ENCODE measurements at places on chromosomes 1 and 21.

GRCh38 chr1:162070825-162071224 is 1.3 kb downstream of the NOS1AP start:
- DNase-seq: no peak

DNA sequence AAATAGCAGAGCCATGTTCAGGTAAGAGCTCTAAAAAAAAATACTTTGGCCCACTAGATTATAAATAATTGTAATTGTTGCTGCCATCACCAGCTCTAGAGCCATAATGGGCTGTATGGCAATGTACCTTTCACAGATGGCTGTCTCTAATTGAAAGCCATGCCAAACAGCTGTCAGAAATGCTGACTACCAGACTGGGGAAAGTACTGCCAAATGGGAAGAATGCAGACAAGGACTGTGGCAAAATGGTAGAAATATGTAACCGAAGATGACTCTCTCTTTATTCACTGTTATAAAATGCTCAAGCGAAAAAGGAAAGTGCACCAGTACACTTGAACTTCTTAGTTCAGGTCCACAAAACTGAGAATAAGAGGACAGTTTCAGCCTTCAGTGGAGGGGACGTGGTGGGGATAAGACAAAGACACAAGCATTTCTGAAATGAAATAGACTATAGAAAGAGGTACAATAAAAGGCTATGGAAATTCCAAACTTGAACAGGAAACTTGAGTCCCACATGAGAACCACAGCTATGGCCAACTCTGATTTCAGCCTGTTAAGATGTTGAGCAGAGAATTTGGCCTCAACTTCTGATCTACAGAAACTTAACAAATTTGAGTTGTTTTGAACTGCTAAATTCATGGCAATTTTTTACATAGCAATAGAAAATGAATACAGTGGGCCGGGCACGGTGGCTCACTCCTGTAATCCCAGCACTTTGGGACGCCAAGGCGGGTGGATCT is 46.5 kb upstream of the LPGAT1 start:
- no peak for DNase-seq

- DNase-seq: no peak
Measured at GRCh38 chr1:22636353-22636752, at the start of gene C1QA. Gene C1QA, plus strand, starts transcription at chr1:22636628. Its CDS starts 989 bp downstream, at chr1:22637617.

GRCh38 chr1:119114786-119115185 is 25.7 kb downstream of the WARS2 start:
- no peak for DNase-seq

DNA sequence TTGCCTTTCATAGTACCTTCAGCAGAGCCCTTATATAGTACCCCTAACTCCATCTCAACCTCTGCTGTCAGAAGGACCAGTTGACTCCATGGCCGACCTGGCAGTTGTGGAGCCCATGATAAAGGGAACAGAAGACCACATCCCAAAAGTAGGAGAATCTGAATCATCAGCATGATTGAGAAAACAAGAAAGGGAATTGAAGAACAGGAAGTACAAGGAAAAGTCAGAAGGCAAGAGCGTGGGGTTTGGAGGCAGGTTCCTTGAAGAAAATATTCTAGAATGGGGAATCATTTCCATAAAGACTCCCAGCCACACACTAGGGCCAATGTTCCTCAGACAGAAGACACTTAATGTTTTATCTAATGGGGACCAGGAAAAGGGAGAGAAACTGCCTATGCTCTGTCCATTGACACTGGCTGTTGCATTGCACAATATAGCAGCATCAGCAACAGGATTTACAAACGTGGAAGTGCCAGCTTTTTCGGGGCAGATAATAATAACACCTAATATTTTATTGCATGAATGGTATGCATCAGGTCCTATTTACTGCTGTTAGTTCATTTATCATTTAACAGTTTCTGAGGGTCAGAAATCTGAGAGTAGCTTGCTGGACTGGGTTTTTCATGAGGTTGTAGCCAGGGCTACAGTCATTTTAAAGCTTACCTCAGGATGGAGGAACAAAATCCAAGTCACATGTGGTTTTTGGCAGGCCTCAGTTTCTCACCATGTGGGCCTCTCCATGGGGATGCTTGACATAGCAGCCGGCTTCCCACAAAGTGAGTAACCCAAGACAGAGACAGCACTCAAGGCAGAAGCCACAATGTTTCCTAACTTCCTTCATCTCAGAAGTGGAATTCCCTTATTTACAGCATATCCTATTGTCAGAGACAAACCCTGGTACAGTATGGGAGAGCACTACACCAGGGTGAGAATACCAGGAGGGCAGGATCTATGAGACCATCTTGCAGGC is 483.4 kb downstream of the PLPP3 start:
- no peak for DNase-seq

DNA sequence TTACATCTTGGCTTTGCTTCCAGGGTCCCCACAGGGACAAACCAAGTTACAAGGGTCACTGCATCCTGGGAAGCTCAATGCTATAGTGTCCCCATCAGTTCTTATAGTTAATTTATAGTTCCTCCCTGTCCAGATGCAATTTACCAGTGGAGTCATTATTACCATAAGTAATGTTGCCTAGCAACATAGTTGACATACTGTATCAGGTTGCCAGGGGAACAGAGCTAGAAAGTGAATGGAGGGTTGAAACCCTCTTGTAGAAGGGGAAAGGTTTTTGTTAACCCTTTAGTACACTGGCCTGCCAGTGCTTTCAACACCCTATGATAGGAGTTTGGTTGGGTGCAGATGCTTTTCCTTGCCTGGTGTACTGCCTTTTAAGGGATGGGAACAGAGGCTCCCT is 34.3 kb upstream of the TTC4 start:
- DNase-seq: no peak

GRCh38 chr1:100810360-100810759 is 84.3 kb downstream of the EXTL2 start:
- DNase-seq: no peak
